GM12878 (cell line): ENCODE measurements at places on chromosomes 12 and 14. TPM values are rescaled to one million over a fixed set of nuclear protein-coding genes. Genes with fewer than 3 reads are reported as not detected.

DNA sequence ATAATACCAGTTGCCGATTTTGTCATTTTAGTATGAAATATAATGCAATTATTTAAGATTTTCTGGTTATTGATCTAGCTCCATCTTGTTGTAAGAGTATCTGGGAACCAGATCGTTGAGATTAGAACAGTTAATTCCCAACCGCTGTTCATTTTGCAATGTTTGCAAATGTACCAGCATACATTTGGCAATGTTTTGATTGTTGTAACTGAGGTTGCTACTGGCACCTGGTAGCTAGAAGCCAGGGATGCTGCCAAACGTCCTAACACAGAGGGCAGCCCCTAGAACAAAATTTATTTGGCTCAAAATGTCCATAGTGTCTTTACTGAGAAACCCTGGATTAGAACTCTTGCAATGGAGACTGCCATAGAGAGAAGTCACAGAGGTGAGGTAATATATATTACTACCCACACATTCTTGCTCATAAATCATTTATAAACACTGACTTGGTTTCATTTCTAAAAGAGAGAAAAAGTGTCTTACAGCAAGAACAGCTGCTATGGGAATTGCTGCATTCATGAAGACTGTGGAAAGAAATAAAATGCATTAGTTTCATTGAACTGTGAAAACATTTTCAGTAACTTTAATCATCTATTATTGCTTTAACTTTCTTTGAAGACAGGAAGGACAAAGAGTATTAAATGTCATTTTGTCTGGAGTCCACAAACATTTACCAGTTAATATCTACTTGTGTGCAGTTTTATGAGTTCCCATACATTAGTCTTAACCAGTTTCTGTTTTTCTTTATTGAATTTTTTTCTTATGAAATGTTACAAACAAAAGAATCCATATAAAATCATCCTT, 46.2 kb downstream of the ABCC9 start:
- no peak for DNase-seq

Gene PLEKHH1
- 0.95 and 1.4 TPM in 2 replicates for total RNA-seq

DNA sequence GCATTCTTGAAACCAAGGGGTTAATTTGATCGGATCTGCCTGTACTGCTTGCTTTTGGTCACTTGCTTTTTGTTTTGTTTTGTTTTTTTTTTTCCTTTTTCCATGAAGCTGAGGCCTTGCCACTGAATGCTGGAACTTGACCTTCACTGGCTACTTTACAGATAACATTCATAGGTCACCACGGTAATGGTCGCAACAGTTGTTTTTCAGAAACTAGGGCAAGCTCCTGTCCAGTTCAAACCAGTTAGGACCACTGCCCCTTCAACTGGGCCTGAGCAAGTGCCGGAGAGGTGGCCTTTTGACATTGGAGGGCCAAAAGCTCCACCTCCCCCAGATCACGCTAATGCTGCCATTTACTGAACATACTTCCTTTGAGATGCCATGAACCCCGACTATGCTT, 147.6 kb downstream of the FOXN3 start:
- DNase-seq: no peak

DNA sequence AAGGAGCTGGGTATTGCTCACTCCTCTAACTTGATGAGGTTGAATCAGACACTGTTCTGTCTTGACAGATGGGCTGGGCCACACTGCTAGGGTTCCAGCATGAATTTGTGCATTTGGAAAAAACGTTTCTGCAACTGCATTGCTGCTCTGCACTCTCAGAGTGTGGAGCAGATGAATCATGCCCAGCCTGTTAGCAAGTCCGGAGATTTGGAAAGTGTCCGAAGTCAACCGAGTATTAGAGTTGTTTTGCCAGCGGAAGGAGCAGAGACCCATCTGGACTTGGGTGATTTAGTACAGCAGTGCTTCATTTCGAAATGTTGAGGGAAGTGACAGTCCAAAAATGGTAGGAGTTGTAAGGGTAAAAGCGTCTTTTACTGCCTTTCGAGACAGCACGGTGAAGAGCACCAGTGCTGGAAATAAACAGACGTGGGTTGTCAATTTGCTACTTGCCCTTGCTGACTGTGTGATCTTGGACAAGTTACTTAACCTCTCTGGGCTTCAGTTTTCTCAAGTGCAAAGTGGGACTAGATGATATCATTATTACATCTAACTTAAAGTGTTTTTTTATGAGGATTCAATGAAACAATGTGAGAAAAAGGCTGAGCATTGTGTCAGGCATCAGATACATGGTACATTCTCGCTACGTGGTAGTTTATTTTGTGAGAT, 139.5 kb downstream of the CHST11 start:
- no peak for DNase-seq

- DNase-seq: no peak
Measured at GRCh38 chr12:96809522-96809921, 97.5 kb upstream of the NEDD1 start.

DNA sequence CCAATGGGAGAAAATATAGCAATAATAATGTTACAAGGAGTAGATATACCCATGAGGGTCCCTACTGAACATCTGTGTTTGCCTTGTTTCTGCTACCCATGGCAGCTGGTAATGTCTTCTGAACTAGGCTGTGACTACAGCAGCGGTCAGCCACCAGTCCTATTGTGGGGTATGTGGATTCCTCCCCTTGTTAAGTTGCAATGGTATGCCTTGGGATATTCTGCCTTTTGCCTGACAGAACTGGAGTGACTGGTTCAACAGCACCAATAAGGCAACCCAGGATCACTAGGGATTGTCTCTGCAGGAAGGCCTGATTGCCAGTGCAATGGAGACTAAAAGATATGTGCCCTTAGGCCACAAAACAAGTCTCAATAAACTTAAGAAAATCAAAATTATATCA, 9.7 kb upstream of the ATL1 start:
- DNase-seq: no peak
